ENCODE measurements at places on chromosomes 12 and 14.

DNA sequence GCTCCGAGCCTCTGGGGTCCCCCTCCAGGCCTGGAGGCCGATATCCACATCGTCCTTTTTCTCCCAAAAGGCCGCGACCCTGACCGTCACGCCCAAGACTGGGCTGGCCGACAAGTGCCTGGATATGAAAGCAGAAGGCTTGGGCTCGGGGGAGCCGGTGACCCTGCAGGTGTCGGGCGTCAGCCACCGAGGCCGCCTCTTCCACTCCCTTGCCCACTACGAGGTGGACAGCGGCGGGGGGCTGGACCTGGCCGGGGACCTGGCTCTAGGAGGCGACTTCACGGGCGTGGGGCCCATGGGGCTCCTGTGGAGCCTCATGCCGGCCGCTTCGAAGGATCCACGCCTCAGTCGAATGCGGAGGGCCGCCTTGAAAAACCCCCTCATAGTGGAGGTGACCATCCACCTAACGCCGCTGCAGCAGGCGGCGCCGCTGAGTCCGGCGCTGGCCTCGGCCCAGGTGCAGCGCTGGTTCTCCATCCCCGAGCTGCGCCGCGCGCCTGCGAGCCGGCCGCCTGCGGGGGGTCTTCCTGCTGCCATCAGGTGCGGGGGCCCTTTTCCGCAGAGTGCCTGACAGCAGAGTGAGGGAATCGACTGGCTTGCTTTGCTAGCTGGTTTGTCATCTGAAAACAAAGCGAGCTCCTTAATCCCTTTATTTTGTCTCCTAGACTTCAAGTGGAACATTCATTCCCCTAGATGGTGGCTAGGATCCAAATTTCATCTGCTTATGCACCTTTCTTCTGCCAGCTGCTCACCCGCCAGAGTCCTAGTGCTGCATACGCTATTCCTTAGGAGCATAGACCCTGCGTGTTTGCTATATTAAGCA is 10.6 kb upstream of the DNAL1 start:
- no peak for DNase-seq

- peak; percentile 41 for DNase-seq
Measured at GRCh38 chr14:66359500-66359899, 126.7 kb upstream of the CCDC196 start.

- DNase-seq: no peak
Measured at GRCh38 chr12:15956413-15957185, 45.5 kb downstream of the DERA start.

DNA sequence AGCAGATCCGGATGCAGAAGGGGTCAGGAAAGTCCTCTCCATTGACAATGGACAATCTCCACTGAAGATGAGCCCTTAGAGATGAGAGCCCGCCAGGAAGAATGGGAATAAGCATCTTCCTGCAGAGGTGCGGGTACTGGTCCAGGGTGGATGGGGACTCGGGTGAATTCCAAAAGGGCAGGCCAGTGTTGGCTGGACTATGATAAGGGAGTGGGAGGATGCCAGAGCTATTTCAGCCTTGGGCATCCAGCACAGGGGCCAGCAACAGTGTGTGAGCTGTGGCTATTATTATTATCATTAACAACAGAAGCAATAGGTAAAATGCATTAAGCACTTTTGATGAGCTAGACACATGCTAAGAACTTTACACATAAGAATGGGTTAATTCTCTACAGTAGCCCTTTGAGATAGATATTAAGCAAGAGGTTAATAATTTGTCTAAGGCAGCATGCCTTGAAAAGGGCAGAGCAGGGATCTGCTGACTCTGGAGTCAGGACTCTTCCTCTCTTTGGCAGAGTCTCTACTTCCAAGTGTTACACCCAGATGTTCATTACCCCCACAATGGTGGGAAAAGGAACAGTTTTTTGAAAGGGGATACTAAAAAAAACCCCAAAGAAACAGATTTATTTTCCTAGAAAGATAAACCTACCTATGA is 55.2 kb downstream of the PRICKLE1 start:
- DNase-seq: no peak

DNA sequence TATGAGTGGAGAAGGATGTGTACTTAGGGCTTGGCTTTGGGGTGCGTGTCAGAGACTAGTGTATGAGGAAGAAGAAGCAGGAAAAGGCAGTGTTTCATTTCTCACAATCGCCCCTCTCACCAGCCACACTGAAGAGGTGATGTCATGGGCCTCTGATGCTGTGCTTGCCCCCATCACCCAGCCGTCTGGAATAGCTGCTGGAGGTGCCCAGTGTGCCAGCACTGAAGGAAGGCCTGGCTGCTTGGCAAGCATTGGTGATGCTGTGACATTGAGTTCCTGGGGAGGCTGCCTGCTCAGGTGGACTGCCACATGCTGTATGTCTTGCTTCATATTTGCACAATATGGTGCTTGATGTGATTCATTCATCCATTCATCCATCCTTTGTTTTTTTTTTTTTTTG is 56.2 kb downstream of the CRADD start:
- DNase-seq: no peak

DNA sequence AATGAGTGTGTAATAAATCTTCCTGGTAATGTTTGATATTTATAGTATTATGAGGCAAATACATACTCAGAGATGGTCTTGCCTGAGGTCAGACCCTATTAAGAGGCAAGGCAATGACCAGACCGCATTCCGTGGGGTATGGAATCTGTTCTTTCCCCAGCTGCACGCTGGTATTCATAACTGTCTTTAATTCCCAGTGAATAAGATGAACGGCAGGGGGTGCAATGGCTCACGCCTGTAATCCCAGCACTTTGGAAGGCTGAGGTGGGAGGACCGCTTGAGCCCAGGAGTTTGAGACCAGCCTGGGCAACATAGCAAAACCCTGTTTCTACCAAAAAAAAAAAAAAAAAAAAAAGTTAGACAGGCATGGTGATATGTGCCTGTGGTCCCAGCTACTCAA is 44.6 kb downstream of the ERO1A start:
- no peak for DNase-seq

DNA sequence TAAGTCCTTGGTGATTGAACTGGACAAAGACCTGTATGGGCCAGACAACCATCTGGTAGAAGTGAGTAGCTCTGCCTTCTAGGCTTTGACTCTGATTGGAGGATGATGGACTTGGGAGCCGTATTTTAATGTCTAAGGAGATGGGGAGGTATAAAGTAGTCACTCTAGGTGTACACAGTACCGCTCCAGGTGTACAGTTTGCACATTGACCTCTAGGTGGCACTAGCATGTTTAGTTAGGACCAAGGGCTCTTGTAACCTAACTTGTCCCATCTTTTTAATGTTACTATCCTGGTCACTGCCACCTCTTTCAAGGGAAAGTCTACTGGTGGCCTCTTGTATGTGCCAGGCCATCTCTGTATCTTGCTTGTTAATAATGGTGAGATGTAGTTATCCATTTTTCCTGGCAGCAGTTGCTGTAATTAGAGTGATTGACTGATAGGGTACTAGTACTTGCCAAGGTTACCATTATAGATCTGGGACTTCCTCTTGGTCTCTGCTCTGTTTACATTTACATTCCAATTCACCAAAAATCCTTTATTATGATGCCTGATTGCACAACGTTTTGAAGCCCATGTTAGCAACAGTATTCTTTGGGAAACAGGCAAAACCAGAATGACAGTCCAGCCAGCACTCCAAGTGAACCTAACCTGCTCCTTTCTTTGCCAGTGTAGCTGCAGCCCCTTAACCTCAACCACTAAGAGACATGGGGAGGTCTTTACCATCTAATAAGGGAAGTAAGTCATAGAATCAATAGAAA is 3.6 kb downstream of the SMARCD1 start:
- peak; percentile 81 for DNase-seq

- no peak for DNase-seq
Measured at GRCh38 chr12:33708935-33709334, 269.3 kb upstream of the SYT10 start.

DNA sequence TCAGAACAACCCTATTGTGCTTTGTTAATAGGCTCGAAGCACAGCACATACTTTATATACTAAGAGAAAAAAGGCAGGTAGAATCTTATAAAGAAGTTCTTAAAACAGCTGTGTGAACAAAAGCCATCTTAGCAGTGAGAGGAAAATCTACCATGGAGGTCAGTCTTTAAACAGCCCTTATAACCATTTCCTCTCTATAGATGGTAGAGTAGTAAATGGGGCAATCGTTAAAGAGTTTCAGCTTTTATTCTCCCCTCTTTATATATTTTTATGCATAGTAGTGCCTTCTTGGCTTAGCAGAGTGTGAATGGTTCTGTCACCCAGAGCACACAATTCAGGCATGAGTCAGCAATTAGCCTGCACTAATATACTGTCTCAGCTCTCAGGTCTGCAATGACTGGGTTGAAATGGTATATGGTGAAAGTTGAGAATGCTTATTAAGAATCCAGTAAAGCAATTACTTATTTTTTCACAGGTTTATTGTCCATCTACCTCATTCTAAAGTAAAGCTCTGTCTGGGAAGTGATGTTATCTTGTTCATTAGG is 305.0 kb downstream of the NELL2 start:
- DNase-seq: no peak

DNA sequence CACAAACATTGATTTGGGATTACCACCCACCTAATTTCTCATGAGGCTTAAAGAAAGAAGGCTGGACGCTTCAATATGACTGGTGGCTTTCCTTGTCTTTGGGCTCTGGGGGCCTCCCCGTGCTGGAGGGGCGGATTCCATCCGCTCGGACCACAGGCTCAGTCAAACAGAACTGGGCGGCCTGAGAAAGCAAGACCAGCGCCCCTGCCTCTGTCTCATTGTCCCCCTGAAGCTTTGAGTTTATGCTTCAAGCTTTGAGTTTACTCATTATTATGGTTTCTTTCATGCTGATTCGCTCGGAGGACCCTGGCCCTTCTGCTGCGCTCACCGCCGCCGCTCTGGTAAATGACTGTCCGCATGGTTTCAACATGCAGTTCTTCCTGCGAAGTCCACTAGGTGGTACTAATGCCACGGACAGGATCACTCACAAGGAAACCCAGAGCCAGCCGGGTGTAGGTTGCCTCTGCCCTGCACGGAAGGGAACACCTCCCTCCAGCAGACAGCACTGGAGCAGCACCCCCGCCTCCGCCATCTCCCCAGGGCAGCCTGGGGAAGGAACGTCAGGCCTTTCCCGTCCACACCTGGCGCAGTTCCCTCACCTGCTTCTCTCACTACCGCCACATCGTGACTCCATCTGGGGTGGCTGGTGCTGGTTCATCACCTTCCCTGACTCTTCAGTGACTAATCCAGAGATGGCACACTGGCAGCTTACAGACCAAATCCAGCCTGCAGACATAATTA is 13.2 kb upstream of the TIGAR start:
- peak; percentile 59 for DNase-seq

GRCh38 chr14:101193845-101194372 is 290.4 kb upstream of the RTL1 start:
- no peak for DNase-seq

GRCh38 chr14:89959853-89960445 is 4.2 kb downstream of the TDP1 start:
- no peak for DNase-seq

GRCh38 chr12:97977870-97978405 is 515.3 kb downstream of the RMST start:
- no peak for DNase-seq

- DNase-seq: peak; percentile 74
Measured at GRCh38 chr12:57210926-57211692, 5.5 kb upstream of the NXPH4 start.

DNA sequence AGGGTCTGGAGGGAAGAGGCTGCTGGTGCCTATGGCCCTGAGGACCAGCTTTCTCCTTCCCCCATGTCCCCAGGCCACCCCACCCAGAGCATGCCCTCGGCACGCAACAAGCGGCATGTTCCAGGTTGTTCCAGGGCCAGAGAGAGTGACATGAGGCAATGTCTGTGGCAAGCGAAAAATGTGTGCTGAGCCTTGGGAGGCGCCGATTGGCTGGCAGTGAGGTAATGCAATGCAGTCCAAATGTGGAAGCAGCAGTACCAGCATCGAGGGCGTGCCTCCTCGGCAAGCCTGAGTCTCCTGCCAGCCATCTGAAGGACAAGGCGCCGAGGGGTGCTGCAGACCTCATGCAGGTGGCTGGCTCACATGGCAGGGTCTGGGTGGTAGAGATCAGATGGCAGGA is 423.8 kb downstream of the NRXN3 start:
- DNase-seq: no peak

DNA sequence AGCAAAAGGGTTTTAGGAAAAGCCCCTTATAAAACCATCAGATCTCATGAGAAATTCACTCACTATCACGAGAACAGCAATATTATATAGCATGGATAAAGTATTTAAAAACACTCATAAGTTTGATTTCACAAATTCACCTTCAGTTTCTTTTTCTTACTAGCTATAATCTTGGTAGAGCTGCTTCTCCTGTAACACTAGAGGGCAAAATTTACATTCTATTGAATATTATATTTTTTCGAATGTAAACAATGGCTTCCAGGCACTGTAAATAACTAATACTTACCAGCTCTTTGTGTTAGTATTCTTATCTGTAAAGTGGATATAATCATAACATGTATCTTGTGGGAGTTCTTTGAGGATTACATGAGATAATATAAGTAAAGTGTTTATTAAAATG is 259.6 kb downstream of the CCER1 start:
- peak; percentile 3 for DNase-seq

- DNase-seq: no peak
Measured at GRCh38 chr14:100142073-100143040, 17.1 kb downstream of the DEGS2 start.

- peak; percentile 98 for DNase-seq
Measured at GRCh38 chr14:23034498-23035302, at the start of gene PSMB5. PSMB5 (minus strand) TSS chr14:23034900; CDS start chr14:23034881, 19 bp downstream.
